ENCODE measurements at places on chromosomes 7 and 10.

- no peak for DNase-seq
Observed at GRCh38 chr7:28224172-28224571, 43.6 kb upstream of the JAZF1 start.

- DNase-seq: peak; percentile 61
Observed at GRCh38 chr10:59708816-59709394, 745 bp downstream of the SLC16A9 start.

GRCh38 chr7:141359262-141359661 lies 191.9 kb upstream of the AGK start:
- no peak for DNase-seq

DNA sequence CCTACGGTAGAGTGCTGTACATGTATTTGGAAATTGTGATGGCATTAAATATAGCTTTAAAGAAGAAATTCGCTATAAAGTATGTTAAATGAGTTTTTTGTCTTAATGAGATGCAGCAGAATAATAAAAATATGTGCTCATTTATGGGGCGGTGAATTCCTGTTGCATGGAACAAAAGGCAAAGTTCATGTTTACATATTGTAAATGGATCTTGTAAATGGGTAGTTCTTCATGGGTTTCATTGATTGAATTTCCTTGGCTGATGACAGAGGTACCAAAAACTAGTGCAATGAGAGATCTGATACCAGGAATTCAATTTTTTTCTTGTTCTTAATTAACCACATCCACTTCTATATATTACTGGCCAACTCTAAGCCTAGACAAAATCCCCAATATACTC lies 284.2 kb downstream of the SUGCT start:
- DNase-seq: no peak

All from neural progenitor cell (in vitro differentiated cells).